ENCODE measurements at places on chromosomes 12 and 14.

GRCh38 chr12:84463741-84464495, 448.7 kb downstream of the SLC6A15 start:
- DNase-seq: peak; percentile 87

DNA sequence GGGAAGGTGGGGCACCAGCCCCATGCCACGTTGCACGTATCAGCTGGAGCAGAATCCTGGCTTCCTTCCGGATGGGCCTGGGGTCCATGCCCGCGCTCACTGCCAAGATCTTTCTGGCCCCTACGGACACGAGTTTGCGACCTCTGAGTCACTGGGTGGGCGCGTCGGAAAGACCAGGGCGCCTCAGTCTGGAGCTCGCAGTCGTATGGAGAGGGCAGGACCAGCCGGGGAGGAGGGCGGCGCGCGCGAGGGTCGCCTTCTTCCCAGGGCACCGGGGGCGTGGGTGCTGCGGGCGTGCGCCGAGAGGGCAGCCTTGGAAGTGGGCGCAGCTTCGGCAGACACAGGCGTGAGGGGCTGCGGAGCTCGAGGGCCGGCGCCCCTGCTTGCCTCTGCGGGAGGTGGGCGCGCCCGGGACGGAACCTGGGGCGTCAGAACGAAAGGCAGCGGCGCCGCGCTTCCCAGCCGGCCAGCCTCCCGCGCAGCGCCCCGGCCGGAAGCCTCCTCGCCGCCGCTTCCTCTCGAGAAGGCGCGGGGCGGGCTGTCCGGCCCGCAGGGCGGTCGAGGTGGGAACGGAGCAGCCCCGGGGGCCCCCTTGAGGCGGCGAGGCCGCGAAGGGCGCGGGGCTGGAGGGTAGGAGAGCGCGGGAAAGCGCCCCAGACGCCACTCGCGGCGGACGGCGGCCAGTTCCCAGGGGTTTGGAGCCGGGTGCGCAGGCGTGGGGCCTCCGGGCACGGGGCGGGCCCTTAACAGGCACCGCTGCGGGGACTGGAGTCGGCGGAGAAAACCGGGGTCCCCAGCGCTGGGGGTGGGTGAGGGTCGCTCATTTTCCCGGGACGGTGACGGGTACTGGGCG, at the start of gene ARL6IP4:
ARL6IP4 (plus strand) TSS at position 499 of the 853 bp plus-strand sequence. CDS start 459 bp downstream, outside the sequence.
- no peak for DNase-seq

GRCh38 chr12:106581543-106582248, 1.1 kb upstream of the RFX4 start:
- DNase-seq: no peak

GRCh38 chr12:96522690-96523089, 33.3 kb downstream of the CFAP54 start:
- DNase-seq: no peak

GRCh38 chr14:83827383-83827782, 1702.6 kb upstream of the FLRT2 start:
- DNase-seq: no peak

DNA sequence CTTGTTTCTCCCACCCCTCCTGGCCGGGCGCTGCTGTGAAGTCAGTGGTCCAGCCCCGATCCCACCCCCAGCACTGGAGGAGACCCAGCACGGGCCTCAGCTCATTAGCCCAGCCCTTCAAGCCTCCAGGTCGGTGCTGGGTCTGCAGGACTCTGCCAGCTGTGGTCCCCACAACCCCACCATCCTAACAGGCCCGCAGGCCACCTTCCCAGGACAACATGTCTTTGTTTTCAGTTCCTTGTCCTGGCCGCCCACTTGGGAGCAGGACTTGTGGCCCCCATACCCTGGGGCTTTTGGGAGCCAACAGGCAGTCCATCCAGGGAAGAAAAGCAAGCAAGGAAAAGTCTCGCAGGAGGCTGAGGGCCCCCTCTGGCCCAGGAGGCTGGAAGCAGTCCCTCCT, 60.0 kb downstream of the HRK start:
- DNase-seq: no peak

GRCh38 chr14:92914087-92914656, 8.8 kb upstream of the CHGA start:
- no peak for DNase-seq

- DNase-seq: no peak
These were observed 1.2 kb downstream of the ADAMTS20 start for GRCh38 chr12:43550831-43551271.

GRCh38 chr14:42322531-42323284, 716.0 kb downstream of the LRFN5 start:
- DNase-seq: no peak

GRCh38 chr14:34650786-34651584, 21.0 kb upstream of the SNX6 start:
- DNase-seq: peak; percentile 97

DNA sequence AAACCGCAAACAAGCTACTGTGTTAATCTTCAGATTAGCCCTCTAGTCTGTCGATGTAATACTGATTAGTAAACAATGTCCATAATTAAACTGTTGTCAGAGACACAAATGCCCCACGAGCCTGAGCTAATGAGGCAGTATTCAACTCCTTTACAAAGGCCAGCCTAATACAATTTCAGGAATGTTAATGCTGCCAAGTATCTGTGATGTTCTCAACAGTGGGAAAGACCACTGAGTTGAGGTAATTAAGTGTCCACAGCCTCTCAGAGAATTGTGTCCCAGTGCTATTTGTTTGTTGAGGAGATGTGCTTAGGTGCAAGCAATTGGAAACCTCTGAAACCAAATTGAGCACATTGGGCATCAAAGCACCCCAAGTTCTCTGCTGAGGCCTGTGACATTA, 139.4 kb upstream of the CDKN3 start:
- DNase-seq: no peak

GRCh38 chr12:12807970-12808702, 5.0 kb upstream of the DDX47 start:
- no peak for DNase-seq

- DNase-seq: no peak
These were observed 95.7 kb downstream of the PDE3A start for GRCh38 chr12:20463913-20464524.

- DNase-seq: no peak
These were observed 36.4 kb downstream of the MEG3 start for GRCh38 chr14:100862277-100862676.

GRCh38 chr12:104742551-104743201, 215.4 kb downstream of the SLC41A2 start:
- no peak for DNase-seq

GRCh38 chr14:34662561-34663088, 32.7 kb upstream of the SNX6 start:
- no peak for DNase-seq

- DNase-seq: no peak
These were observed 321.9 kb upstream of the RTL1 start for GRCh38 chr14:101225157-101226152.

- no peak for DNase-seq
These were observed 8.7 kb downstream of the PHB2 start for GRCh38 chr12:6961695-6962284.

Measured in BJ (cell line).